Activated CD8-positive, alpha-beta T cell treated with anti-CD3 and anti-CD28 coated beads for 36 hours (primary cell): ENCODE measurements at places on chromosomes 7 and 10. TPM values are rescaled to one million over a fixed set of nuclear protein-coding genes. Genes with fewer than 3 reads are reported as not detected.

Gene HDAC9
- total RNA-seq, result 1.5 TPM

Gene LIPM
- not detected for total RNA-seq

Gene GNAT3
- total RNA-seq, result not detected

Gene TLX1
- total RNA-seq, result not detected

Gene PYROXD2
- 6.2 TPM for total RNA-seq

Gene PHKG1
- total RNA-seq, result 2.9 TPM

Gene NEBL
- total RNA-seq, result 0.07 TPM

Gene TMEM213
- not detected for total RNA-seq

Gene INMT
- not detected for total RNA-seq

Gene SP4
- 22.3 TPM for total RNA-seq

Gene C10orf90
- total RNA-seq, result not detected

Gene SOSTDC1
- total RNA-seq, result not detected

Gene FKBP6
- not detected for total RNA-seq

Gene LBX1
- not detected for total RNA-seq

Gene NUTM2D
- 1.1 TPM for total RNA-seq

Gene THSD7A
- not detected for total RNA-seq

Gene SAMD9
- 14.6 TPM for total RNA-seq

Gene GRM3
- total RNA-seq, result not detected

Gene GLRX3
- total RNA-seq, result 121 TPM

Gene KCND2
- not detected for total RNA-seq

Gene ADAM8
- 106 TPM for total RNA-seq
